ENCODE measurements at places on chromosomes 4 and X.

DNA sequence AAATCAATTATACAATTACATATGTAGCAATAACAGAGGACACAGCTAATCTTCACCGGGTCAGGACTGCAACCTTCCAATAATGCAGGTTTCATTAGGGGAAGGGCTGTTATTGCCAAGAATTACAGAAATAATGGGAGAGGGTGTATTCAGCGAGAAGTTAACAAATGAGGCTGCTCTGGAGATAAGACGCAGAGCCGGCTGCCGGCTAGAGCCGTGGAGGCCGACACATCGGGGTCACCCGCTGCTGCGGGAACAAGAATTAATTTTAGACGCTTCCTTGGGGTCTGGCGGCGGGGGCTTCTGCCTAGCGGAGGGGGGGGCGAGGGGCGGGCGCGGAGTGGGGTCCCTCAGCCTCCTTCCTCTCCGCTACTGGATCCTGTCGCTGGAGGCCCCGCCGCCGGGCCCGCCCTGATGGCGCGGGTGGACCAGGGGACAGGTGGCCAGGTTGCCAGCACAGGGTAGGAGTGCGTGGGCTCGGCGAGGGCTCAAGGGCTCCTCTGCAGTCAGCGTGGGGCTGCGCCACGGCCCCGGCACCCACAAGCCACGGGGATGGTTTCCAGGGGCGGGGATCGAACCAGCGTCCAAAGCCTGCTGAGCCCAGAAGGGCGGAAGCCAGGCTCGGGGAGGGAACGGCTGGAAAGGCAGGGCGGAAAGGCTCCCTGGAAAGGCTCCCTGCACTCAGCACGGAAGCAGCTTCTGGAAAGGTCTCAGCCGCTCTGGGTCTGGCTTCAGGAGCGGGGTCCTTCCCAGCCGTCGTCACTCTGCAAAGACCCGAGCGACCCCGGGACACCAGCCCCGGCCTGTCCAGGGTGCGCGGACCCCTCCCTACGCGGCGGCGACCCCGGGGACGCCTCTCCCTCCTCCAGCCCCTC, 113.8 kb upstream of the NKX1-1 start:
- no peak for ATAC-seq

- no peak for ATAC-seq
Observed at GRCh38 chrX:148268673-148269072, 231.7 kb upstream of the AFF2 start.

- ATAC-seq = no peak
Observed at GRCh38 chrX:53481093-53481492, 46.9 kb upstream of the HSD17B10 start.

GRCh38 chrX:31209005-31209628, 137.3 kb upstream of the FTHL17 start:
- ATAC-seq = no peak

DNA sequence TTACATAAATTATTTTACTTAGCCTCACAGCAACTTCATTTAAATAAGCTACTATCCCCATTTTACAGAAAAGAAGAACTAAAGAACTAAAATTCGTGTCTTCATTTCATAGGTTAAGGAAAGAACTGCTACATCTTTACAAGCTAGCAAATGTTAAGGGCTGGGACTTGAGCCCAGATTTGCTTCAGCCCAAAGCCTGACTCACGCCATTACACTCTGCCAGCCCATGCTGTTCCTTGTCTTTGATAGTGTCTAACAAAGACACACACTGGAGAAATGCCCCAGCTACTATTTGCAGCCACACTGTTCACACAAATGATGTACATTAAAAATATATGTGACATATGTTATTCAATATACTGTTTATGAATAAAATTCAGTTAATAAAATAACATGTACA, 29.0 kb upstream of the ERVMER34-1 start:
- peak; percentile 67 for ATAC-seq

DNA sequence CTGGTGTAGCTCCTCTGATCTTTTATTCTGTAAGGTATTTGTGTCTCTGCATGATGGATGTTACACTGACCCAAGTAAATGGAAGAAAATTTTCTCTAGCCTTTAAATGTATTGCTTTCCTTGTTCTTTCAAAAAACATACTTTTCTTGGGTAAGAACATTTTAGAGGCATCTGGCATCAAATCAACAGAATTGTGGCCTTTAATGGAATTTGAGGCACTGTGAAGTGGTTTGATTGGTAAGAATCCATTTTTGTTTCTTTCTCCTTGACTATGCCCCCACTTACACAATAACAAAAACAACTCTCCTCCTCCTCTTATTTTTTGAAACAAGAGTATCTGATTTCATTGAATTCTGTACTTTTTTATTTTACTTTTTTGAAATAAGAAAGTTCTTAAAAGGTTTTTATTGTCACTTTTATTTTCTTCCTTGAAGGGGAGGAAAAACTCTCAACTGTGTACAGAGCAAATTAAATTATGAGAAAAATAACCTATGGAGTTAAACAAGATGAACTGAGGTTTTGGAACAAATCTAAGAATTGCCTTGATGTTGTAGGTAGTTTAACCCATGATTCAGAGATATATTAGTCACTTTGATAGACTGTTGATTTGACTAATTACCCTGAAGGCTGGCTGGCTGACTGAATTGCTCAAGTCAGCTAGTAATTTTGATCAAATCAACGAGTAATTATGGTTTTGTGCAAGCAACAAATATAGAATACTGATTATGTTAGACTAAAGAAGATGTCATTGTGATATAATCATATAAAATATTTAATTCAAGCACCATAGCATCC, 146.4 kb downstream of the FHIP1A start:
- no peak for ATAC-seq

DNA sequence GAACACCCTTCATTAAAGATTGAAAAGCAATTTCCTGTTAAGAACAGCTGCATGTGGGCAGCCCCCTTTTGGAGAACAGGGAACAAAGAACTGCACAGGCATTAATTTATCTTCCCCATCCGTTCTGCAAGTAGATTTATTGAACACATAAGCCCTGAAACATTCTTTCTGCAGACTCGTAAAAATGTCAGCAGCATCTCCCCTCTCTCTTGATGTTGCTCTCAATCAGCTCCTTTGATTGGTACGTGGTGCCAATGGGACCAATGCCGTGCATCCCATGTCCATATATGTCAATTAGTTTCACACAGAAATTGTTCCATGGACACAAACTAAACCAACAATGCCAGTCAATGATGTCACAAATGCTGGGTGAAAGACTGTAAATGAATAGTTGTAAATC, 228.5 kb upstream of the RASGEF1B start:
- ATAC-seq = no peak

- ATAC-seq = no peak
Observed at GRCh38 chrX:132388371-132388770, 100.5 kb downstream of the MBNL3 start.

DNA sequence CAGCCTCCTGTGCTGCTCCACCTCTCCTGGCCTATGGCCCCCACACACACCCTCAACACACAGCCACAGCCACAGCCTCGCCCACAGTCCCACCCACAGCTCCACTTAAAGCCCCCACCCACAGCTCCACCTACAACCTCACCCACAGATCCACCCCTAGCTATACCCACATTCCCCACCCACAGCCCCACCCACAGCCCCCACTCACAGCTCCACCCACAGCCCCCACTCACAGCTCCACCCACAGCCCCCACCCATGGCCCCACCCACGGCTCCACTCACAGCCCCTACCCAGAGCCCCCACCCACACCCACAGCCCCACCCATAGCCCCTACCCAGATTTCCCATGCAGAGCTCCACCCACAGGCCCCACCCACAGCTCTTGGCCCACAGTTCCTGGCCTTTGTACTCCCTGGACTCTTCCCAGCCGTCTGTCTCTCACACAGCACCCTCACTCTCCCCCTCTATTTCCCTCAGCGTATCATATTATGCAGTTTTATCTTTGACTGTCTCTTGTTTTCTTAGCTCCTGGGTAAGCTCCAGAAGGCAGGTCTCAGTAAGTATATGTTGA, 322.5 kb downstream of the EVC2 start:
- ATAC-seq = no peak

DNA sequence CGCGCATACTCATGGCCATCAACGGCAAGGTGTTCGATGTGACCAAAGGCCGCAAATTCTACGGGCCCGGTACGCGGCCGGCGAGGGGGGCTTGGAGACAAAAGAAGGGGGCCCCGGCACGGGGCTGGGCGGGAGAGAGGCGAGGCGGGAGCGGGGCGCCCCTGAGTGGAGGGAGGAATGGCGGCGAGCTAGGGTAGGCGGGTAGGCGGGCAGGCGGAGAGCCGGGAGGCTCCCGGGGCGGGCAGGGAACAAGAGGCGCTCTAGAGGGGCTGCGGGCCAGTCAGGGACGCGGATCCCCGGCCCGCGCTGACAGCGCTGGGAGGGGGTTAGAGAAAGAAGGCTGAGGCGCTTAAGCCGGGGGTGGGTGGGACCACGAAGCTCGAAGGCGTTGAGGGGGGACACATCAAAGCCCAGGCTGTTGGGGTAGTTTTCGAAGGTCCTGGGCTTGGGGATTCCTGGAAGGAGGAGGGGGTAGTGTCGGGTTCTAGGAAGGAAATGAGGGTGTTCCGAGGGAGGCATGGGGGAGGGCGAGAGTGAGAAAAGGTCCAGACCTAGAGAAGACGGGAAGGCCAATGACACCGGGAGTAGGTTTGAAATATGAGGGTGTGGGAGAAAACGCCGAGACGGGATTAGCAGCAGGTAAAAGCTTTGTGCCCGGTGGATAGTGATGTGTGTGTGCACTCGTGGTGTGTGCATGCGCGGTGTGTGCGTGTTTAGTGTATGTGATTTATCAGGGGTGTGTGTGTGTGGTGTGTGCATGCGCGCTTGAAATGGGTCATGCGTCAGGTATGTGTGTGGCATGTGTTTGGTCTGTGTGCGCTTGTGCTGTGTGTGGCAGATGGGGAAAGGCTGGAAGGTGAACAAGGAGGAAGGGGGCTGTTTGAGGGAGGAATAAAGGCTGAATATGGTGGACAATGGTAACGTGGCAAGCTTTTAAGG, 807 bp downstream of the PGRMC1 start:
- ATAC-seq = peak; percentile 76

DNA sequence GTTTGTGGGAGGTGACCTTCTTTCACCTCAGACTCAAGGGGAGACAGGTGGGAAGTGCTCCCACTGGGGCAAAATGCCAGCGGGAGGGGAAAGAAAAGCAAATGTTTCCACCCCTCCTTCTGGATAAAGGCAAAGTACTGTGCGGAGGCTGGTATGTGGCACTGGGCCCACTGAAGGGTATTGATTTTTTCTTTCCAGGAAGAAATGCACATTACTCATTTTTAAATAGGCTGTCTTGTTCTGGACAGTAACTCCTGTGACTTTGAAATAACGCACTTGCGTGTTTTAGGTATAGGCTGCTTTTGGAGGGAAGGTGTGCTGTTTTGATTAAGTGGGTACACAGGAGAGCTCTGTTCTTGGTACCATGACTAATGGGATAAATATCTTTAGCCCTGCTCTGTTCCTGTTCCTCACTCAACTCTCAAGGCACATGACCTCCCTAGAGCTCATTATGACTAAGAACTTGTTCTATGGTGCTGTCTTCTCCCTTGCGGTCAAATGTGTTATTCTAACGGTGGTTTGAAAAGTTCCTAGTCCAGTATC, 40.7 kb upstream of the MBTPS2 start:
- peak; percentile 70 for ATAC-seq

DNA sequence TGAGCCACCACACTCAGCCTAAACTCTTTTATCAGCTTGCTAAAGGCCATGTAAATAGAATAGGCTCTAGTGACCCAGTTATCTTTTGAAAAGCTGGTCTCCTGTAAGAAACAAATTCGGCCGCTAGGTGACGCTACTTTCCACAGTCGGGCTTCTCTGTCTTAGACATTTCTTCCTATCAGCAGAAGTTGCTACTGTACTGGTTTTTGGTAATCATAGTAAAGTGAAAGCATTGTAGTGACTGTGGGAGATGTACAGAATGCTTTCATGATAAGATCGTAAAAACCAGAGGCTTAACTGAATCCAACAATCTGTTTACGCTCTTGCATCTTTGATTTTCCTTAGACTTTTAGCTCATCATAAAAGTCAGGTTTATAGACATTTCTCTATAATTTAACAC, 82.6 kb downstream of the GK start:
- ATAC-seq = peak; percentile 28

DNA sequence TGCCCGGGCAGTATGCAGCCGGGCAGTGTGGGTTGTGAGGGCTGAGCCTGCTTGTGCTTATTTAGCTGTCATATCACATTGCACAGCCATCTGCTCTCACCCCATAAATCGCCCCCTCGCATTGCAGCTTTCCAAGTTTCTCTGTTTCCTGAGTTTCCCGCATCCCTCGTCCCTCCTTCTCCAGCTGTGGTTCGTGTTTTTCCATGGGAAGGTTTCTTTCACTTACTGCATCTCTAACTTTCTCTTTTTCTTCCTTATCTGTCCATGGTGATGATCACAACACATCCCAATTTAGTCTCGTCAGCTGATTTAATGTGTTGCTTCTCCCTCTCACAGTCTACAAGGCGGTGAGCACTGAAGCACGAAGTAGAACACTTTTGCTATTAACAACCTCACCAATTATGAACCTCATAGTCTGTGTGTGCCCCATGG, 118.1 kb downstream of the ENPP6 start:
- ATAC-seq = no peak

DNA sequence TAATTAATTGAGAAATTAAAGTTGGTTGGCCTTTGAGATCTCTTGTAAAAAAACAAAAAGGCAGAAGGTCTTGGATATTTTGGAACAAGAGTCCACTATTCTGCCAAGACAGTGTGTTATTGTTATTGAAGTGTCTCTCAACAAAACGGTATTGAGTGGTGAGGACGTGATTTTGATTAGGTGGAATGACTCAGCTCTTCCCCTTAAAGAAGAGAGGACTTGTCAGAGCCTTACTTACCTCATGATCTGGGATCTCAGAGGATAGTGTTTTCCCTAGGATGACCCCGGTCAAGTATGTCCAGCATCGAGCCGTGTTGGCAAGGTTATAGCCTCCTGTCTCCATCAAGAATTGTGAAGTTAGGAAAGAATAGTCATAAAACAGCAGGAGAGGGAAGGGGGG, 110.9 kb downstream of the HDAC8 start:
- ATAC-seq = no peak

GRCh38 chr4:164790249-164790648, 36.3 kb downstream of the SMIM31 start:
- no peak for ATAC-seq

DNA sequence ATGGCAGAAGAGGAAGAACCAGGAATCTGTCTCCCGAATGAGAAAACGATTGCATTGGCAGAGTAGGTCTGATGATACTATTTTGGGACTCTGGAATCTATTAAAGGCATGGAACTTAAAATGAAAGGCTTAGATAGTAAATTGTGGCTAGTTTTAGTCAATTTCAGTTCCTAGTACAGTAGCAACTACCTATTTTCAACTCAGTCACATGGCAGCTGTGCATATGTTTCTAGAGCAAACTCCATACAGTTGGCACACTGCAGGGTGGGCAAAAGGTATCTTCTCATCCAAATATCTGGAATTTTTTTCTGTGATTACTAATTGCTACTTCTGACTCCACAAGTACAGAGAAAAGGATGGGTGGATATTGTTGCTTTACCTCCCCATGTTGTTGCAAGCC, 663.6 kb downstream of the PCDH7 start:
- no peak for ATAC-seq

DNA sequence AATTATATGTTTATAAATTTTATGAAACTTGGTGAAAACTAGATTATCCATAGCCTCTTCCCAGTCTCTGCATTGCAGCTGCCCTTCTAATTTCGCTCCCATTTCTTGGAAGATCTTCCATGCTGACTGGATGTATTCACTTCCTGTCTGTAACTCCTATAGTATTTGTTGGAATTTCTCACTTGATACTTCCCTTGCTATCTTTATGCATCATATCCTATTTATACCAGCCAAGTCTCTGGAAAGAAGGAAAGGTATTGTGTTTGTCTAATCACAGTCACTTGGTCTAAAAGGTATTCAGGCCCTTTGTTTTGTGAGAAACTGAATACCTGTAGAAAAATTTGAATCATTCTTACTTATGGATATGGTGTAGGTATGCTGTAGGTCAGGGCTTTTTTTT, 870.9 kb upstream of the FRG1 start:
- no peak for ATAC-seq
